ENCODE measurements at places on chromosomes 6 and 20.
A peak's percentile ranks its signal among the peaks of the same experiment; 100 is the strongest.

GRCh38 chr20:17610566-17611289 is 40.9 kb downstream of the DSTN start:
- DNase-seq: no peak

GRCh38 chr6:65524232-65524631 is 182.8 kb downstream of the EYS start:
- no peak for DNase-seq

GRCh38 chr6:88952065-88952704 is 11.2 kb downstream of the RNGTT start:
- DNase-seq: no peak

GRCh38 chr20:45621593-45621992 is 7.9 kb upstream of the WFDC10A start:
- DNase-seq: no peak

DNA sequence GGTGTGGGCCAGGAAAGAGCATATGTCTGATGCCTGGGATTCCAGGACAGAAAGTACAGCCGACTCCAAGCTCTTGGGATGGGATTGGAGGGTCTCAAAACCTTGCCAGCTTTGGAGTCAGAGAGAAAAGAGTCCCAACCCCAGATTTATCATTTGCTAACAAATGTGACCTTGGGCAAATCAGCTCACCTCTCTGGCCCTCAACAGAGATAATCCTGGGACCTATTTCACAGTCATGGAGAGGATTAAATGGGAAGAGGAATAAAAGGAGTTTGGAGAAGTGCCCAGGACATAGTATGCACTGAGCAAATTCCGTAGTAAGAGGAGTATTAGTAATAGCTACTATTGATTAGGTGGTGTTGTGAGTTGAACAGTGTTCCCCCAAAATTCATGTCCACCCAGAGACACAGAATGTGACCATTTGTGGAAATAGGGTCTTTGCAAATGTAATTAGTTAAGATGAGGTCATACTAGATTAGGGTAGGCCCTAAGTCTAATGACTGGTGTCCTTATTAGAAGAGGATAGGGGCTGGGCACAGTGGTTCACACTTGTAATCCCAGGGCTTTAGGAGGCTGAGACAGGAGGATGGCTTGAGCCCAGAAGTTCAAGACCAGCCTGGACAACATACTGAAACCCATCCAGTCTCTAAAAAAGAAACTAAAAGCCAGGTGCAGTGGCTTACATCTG is 17.1 kb downstream of the RIPOR3 start:
- DNase-seq: no peak

DNA sequence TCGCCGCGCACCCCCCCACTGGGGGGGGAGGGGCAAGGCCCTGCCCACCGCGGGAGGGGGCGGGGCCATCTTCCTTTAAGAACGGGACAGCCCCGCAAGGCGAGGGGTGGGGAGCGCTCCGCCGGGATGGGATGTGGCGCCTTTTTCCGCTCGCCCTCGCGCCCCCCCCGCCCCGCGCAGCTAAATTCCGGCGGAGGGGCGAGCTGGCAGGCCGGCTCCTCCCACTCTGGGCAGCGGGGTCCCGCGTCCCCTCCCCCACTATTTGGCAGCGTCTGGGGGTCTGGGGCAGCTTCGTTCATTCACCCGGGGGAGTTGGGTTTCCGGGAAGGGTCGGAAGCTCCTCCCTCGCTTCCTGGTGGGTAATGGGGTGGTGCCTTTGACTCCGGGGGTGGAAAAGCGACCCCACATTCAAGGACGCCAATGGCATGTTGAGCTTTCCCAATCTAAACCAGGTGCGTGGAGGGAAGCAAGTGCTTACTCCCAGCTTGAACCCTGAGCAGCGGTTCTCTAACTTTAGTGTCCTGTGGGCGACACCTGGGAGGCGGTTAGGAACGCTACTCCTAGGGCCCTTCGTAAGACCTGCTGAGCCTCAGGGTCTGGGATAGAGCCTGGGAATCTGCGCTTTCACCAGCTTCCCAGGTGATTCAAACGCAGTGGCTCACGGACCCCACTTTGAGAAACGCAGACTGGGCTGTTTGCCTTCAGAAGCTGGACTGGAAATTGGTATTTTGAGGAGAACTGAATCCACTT is 927 bp downstream of the ASXL1 start:
- peak; percentile 77 for DNase-seq

- DNase-seq: peak; percentile 53
Observed at GRCh38 chr6:153207006-153207405, 75.9 kb upstream of the RGS17 start.

- no peak for DNase-seq
Observed at GRCh38 chr20:61931476-61932198, 134.0 kb downstream of the TAF4 start.

Data from left kidney (tissue), 8 donors.